ENCODE measurements at places on chromosomes 6 and 20.

GRCh38 chr20:56222945-56223344, 25.6 kb upstream of the MC3R start:
- DNase-seq = no peak

- DNase-seq = no peak
Measured at GRCh38 chr20:50676858-50677257, 14.5 kb downstream of the RIPOR3 start.

- DNase-seq = no peak
Measured at GRCh38 chr6:88662653-88663174, 300.7 kb downstream of the RNGTT start.

- DNase-seq = no peak
Measured at GRCh38 chr6:46733341-46733801, 1.8 kb downstream of the PLA2G7 start.

GRCh38 chr6:105733556-105734162, 330.8 kb upstream of the PREP start:
- DNase-seq = no peak

- DNase-seq = no peak
Measured at GRCh38 chr20:19026901-19027644, 185.4 kb upstream of the SLC24A3 start.

GRCh38 chr6:47310131-47310480, 401 bp upstream of the TNFRSF21 start:
- DNase-seq = no peak

DNA sequence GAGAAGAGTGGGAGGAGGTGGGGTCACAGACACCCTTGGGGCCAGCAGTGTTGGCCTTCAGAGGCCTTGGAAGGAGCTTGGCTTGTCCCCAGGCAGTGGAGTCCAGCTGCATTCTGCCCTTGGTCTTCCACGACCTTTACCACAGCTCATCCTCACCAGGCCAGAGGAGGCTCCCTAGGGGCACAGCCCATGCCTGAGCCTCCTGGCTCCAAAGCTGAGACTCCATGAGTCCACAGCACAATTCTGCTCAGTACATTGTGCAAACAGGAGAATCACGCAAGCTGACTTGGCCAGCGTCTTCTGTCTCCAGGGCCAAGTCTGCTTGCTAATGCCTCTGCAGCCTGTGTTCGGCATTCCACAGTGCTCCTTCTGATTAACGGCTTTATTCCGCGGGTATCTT, 337.2 kb downstream of the SMOC2 start:
- no peak for DNase-seq

DNA sequence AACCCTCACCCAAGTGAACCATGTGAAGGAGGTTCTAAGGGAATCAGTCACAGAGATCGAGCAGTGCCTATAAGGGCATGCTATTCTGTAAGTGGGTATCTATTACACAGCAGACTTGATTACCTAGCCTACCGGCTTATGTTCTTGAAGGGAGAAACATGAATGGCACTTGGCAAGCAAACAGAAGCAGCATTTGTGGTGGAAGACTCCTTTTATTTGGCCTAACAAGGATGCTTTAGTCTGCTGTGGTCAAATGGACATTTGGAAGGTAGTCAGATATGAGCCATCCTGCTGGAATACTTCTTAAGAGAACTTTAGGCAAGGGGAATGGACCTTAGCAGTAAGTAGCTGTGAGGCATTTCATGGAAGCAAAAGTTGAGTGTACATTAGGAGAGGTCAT, 126.3 kb downstream of the COL12A1 start:
- DNase-seq = no peak

All from stimulated activated CD4-positive, alpha-beta T cell treated with anti-CD3 and anti-CD28 coated beads, Interleukin-12 subunit alpha, Interleukin-12 subunit beta, amount 100 ng/mL, for 24 hours (primary cell).